ENCODE measurements at places on chromosomes 6 and 20.
A peak's percentile ranks its signal among the peaks of the same experiment; 100 is the strongest.

- DNase-seq = peak; percentile 71
These were observed 106.5 kb downstream of the ATP9A start for GRCh38 chr20:51661609-51662178.

DNA sequence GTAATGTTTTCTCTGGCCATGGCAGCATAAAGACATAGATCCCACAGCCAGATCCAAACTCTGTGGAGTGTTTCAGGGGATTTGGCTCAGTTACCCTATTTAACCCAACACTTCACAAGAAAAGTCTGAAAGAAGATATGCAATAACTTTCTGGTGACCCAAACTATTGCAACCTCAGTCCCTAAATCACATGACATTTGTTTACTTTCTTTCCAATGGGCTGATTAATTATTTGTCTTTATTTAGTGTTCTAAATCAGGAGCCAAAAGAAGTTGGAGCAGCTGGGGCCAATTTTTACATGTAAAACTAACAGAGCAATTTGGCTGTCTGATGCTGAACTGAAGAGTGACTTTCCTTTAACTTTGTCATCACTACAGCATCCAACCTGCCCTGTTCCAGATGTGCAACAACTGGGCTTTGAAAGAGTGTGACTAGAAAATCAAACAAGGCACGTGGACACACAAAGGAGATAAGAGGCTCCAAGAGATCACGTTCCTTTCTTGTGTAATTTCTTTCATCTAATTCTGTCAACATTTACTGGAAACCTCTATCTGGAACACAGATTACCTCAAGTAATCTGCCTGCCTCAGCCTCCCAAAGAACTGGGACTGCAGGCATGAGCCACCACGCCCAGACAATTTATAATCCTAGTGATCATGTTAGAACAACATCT is 90.8 kb downstream of the TRMT11 start:
- no peak for DNase-seq

DNA sequence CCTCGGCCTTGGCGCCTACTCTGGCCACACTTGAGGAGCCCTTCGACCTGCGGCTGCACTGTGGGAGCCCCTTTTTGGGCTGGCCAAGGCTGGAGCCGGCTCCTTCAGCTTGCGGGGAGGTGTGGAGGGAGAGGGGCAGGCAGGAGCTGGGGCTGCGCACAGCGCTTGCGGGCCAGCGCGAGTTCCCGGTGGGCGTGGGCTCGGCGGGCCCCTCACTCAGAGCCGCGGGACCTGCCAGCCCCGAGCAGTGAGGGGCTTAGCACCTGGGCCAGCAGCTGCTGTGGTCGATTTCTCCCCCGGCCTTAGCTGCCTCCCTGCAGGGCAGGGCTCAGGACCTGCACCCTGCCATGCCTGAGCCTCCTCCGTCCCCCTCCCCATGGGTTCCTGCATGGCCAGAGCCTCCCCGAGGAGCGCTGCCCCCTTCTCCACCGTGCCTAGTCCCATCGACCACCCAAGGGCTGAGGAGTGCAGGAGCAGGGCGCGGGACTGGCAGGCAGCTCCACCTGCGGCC is 136.8 kb downstream of the EPHA7 start:
- DNase-seq = no peak

GRCh38 chr6:71299541-71300470 is 11.2 kb downstream of the OGFRL1 start:
- DNase-seq = no peak

GRCh38 chr6:167157863-167158262 is at the start of gene GPR31:
Gene GPR31, minus strand, starts transcription at chr6:167157980. Its CDS starts 149 bp downstream, at chr6:167157831.
- no peak for DNase-seq

- no peak for DNase-seq
These were observed 86.9 kb upstream of the TGM3 start for GRCh38 chr20:2208897-2209296.

GRCh38 chr6:169915769-169916550 is 164.5 kb downstream of the ERMARD start:
- no peak for DNase-seq
